ENCODE measurements at places on chromosomes 2 and 18.

DNA sequence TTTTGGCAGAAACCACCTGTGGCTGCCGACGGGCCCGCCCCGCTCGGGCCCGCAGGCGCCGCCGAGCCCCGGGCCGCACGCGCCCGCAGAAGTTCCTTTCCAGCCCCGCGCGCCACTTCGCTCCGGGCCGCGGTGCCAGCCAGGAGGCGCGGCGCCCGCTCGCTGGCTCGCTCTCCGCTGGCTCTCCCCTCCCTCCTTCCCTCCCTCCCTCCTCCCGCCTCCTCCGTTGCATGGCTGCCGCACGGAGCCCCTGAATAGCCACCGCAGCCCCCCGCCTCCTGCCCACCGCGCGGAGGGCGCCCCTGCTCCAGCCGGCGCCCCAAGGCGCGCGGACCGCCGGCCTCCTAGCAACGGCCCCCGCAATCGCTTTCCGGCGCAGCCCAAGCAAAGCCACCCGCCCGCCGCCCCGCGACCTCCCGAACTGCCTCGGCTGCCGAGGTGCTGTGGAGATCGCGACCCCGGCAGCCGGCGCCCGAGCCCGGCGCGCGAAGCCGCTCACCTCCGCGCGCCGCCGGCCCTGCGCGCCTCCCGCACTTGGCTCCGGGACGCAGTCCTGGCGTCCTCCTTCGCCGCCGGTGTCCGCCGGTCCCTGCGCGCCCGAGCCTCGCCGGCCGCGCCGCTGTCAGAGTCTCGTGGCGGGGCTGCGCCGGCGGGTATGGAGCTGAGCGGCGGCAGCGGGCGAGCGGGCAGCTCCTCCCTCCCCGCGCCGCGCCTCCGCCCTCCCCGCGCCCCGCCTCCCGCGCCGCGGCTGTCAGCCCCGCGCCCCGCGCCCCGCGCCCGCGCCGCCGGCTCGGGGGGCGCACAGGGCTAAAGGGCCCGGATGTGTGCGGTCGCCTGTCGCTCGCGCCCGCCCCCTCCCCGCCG is at the start of gene ZBTB7C:
Gene ZBTB7C (minus strand): TSS at position 657 of the 864 bp plus-strand sequence.
- DNase-seq, result peak; percentile 19

- DNase-seq, result no peak
Measured at GRCh38 chr2:68824831-68825230, 46.4 kb downstream of the BMP10 start.

- DNase-seq, result no peak
Measured at GRCh38 chr2:237742614-237743013, 56.0 kb upstream of the RBM44 start.

DNA sequence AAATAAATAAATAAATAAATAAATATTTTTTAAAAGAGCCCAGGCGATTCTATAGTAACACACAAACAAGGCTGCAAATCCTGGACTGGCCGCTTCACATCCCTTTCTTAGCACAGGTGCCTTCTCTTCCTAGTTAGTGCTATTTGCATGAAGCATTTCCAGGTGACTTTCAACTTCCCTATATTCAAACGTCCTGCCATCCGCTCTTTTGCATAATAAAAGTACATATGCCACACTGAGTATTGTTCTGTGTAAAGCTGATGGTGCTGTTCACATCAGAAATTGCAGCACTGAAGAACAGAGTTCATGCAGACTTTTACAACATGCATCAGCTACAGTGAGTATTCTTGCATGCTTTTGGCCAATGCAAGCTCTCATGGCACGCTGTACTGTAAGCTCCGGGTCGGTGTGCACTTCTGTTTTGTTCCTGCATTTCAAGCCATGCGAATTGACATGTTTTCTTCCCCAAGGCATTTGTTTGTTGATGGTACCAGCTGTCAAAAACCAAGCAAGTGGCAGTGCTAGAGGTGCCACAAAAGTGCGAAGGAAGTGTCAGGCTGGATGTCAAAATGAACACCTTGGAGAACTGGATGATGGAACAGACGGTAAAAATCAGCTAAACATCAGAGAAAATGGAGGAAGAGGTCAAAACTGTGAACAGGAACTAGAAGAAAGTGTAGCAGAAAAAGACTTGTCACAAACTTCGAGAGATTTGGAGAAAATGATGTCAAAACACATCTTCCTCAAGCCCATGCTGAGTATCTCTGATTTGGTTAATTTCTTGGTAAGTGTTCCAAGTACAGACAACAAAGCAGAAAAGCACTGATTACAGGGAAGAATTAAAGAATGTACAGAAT is 25.5 kb upstream of the CEP68 start:
- no peak for DNase-seq

GRCh38 chr2:85246348-85246747 is 81.4 kb downstream of the TGOLN2 start:
- no peak for DNase-seq

DNA sequence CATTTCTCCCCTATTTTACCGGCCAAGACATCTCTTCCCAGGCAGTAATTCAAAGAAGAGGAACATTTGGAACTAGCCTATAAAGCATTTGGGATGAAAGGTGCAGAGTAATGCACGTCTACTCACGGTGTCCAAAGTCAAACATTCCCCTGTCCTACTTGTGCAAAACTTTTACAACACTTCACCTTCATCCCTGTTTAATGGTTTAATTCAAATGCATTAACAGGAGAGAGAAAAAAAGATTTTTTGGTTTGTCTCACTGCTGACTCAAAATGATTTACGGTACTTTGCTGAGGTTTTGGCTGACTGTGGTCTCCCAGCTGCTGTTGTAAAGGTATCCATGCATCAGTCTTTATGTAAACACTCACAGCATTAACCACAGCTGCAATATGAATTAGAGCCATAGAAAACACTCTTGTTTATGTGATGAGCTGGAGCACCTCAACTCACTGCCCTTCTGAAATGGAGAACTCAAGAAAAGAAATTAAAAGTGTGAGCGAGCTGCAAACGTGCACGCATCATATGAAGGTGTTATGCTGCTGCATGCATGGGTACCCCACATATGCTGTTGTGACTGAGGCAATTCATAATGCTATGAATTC is 220.5 kb downstream of the PIEZO2 start:
- DNase-seq, result no peak

- DNase-seq, result peak; percentile 21
Measured at GRCh38 chr2:45714679-45715078, 63.2 kb downstream of the PRKCE start.

DNA sequence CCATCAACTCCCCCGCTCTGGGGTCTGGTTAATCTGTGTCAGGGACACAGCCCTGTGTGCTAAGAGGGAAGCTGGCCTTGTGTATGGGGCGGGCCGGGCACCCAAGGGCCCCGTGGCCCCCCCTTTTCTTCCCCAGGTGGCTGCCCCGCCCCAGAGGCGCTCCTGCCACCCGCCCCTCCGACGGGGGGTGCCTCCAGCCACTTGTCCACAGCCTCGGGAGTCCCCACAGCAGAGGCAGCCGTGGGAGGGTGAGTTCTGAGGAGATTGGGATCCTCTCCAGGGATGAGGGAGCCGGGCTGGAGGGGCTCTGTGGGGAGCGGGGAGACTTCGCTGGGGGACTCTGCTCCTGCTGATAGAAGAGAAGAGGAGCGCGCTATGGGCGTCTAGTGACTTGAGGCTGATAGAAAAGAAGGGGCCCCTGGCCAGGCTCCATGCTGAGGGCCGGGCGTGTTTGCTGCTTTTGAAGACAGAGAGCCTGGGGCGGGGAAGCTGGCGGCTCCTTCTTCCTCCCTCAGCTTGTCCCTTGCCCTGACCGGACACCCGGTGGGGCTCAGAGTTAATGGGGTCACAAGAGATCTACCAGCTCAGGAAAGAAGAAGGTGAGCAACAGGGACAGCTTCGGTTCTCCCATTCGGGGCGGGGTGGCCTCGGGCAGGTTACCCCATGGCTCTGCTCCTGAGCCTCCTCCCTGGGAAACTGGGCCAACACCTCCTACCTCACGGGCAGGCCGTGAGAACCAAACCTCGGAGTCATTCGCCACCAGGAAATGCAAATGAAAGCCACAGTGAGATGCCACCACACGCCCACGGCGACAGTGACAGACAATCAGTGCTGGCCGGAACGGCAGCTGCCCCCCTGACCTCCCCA is 89.4 kb upstream of the TAF1B start:
- peak; percentile 18 for DNase-seq

DNA sequence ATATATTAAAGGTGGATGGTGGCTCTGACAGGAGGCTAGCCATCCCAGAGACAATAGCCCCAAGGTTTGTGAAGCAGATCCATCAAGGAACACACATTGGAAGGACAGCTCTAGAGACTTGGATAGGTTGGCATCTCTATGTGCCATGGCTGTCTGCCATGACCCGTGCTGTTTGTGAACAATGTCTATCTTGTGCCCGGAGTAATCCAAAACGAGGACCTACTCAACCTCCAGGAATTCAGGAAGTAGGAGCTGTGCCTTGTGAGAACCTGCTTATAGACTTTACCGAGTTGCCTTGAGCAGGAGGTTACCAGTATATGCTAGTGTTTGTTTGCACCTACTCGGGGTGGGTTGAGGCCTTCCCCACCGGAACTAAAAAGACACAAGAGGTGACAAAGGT is 43.1 kb upstream of the SELENOI start:
- DNase-seq, result no peak

DNA sequence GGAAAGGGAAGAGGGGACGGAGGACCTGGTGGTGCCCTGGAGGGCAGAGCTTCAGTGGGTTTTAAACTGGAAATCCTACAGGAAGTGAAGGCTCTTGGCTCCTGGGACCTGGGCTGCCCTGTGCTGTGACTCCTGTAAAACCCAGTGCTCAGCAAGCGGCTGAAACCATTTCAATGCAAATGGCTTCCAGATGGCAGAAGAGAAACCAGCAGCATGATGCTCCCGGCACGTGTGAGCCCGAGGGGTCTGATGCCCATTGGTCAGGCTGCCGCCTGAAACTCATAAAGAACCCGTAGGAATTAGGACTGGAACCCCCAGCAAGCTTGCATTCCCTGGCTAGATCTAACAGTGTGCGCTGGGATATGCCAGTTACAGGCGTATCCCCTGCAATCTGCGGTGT is 109.2 kb upstream of the THOC1 start:
- no peak for DNase-seq

DNA sequence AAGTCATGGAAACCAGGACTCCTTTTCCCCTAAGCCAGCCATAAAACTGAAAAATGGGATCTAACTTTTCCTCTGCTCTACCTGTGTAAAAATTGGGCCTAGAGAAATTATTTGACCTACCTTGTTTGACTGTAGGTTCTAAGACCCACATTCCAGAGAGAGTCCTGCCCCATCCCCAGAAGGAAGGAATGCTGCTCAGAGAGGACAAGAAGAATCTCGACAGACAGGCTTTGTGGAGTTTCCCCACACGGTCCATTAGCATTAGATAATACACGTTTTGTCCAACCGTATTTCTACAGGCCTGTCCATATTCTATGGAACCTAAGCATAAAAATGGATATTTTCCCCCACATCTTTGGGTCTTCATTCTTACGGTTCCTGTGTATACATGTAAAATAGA is 403.3 kb downstream of the METTL4 start:
- DNase-seq, result no peak

- DNase-seq, result no peak
Measured at GRCh38 chr2:225074366-225074765, 32.1 kb upstream of the DOCK10 start.

DNA sequence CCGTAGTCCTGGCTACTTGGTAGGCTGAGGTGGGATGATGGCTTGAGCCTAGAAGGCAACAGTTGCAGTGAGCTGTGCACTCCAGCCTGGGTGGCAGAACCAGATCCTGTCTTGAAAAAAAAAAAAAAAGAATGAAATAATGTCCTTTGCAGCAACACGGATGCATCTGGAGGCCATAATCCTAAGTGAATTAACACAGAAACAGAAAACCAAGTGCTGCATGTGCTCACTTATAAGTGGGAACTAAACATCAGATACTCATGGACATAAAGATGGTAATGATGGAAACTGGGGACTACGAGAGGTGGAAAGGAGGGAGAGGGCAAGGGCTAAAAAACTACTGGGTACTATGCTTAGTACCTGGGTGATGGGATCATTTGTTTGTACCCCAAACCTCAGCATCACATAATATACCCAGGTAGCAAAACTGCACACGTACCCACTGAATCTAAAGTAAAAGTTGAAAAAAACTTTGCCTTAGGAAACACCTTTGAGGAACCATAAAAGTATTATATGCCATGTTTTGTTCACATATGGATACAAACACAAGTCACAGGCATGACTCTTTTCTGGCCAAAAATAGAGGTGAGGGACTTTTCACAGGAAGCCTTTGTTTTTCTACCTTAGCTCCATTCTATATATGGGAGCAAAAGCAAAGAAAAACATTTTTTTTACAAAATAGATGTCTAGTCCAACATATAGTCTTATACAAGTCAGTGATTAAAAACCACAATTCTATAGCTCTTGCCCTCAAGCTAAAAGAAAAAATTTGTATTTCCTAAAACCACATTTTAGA is 36.6 kb downstream of the GPR155 start:
- no peak for DNase-seq

GRCh38 chr2:46917628-46918027 is 2.0 kb upstream of the MCFD2 start:
- DNase-seq, result no peak

DNA sequence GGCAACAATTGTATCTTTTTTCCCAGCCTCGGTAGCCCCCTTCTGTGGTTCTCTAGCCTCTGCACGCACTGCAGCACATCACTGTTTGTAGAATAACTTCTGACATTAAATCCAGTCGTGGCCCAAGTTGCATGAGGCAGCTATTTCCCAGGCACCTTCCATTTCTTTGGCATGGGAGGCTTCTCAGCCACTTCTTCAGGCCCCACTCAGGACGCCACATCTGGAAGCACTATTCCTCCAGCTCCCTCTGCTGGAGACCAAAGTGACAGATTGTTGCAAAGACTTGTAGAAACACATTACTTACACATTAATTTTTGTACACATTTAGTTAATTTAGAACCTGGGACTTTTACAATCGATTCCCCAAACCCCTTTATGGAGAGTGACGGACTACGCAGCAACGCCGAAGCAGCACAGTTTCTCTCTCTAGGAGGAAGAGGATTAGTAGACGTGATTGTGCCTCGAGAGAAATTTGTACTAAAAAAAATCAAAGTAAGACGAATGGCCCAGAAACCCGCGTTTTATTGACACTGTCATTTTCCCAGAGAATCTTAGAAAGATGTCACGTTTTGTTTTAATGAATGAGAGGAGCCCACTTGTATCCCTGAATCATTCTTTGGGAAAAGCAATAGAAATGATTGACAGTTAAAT is 57.8 kb upstream of the RGPD5 start:
- DNase-seq, result peak; percentile 27

GRCh38 chr2:47617028-47617427 is 165.9 kb upstream of the MSH6 start:
- DNase-seq, result no peak

DNA sequence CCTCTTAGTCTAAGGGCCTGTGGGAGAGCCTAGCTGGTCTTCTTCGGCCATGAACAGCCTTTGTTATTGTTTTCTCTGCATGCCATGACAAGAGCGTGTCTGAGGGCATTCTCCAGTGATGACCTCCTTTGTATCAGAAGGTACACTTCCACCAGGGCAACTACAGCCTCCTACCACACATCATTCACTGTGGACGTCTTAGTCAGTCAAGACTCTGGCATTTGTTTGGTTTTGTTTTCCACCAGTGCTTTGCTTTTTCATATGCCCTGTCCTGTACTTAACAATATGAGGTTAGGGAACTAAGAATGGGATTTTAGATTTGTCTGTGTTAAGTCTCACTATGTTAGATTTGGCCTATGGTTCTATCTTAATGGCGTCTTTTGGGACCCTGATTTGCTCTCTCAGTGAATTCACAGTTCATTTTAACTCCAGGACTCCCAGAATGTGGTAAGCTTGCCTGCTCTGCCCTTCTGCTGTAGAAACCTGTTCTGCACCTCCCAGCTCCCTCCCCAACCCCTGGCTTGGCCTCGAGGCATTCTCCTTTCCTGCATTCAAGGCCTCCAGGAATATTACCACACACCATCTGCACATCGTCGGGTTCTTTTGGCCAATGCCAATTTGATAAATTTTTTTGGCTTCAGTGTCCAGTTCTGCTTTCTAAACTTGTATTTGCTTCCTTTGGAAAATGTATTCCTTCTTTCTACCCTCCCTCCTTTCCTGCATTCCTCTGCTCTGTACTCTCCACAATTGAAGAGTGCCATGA is 42.8 kb upstream of the IL1R1 start:
- DNase-seq, result no peak
